Femur (tissue), 1 donor: ENCODE measurements at places on chromosomes 2 and 18.

DNA sequence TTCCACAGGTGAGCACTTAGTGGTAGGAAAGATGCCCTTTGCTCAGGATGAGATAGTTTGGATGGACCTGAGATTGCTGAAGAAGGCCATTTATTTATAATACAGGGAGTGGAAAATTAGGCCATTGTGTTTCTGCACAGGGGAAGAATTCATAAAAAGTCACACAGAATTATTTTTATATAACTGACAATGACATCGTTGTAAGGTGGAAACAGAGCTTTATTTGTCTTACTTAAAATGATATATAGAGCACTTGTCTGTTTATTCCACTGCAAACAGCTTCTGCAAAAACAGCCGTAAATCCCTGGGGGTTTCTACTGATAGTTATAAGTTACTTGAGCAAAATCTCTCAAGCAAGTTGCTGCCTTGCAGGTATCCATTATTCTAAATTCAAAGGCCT lies 158.1 kb upstream of the ZNF521 start:
- no peak for DNase-seq

DNA sequence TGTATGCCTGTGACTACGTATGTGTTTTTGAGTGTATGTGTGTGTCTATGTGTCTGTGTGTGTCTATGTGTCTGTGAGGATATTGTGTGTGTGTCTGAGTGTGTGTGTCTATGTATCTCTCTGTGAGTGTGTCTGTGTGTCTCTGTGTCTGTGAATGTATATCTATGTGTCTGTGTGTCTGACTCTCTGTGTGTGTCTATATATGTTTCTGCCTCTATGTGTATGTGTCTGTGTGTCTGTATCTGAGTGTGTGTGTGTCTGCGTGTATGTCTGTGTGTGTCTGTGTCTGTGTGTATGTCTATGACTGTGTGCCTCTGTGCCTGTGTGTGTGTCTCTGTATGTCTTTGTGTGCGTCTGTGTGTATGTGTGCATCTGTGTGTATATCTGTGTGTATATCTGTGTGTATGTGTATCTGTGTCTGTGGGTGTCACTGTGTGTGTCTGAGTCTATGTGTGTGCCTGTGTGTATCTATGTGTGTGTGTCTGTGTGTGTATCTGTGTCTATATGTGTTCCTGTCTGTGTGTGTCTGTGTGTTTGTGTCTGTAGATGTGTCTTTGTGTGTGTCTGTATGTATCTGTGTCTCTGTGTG lies 172.7 kb downstream of the MYCN start:
- DNase-seq, result no peak

GRCh38 chr2:143219266-143219665 lies 90.0 kb downstream of the ARHGAP15 start:
- no peak for DNase-seq

DNA sequence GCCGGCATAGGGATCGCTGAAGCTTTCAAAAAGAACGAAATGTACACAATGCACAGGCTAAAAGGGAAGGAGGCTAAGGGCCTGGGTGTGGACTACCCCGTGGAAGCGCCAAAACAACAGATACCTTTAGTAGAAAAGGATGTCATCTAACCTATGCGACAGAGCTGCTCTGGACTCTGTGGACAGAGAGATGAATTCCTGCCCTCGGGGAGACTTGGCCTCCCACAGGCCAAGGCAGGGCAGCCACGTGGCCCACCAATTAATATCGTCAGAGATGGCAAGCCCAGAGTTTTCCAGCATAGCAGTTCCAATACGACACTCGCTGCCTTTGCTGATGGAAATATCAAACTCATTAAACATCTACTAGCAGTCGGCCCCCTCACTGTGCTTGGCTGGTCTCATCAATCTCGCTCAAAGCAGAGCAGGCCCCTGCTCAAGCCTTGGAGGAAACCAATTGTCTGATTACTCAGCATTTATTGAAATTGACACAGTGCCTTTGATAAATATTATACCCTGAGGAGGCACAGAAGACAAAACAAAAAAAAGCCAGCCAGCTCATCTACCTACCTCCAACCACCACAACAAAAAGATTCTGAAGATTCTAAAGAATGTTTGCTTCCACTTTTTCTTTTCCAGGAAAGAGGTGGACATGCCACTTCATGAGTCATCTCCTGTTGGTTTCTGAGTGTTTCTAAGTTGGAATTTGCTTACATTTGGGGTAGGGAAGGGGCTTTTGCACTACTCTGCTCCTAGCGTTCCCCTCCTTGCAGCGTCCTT lies 79.0 kb upstream of the ACAA2 start:
- DNase-seq, result no peak

- DNase-seq, result peak; percentile 20
Measured at GRCh38 chr2:71601136-71602114, 148.1 kb downstream of the DYSF start.

DNA sequence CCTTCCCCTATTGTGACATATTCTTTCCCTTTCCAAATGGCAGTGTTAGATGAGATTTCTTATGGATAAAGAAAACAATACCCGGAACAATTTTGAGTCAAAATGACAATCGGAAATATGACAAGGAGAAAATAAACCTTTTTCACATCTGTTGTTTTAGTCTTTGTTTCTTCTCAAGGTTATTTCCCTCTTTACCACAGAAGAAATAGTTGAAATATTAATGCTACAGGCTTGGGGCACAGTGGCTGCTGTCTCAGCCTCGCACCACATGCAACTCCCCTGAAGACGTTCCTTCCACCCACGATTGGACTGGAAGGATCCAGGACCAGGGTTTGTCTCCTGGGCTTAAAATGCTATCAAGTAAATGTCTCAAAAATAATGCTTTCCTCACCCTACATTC lies 77.6 kb downstream of the FHOD3 start:
- no peak for DNase-seq

GRCh38 chr2:25685741-25686140 lies 12.4 kb upstream of the DTNB start:
- DNase-seq, result no peak
